ENCODE measurements at places on chromosomes 6 and 20.

- DNase-seq = no peak
Observed at GRCh38 chr6:125611573-125612344, 137.7 kb upstream of the HEY2 start.

- no peak for DNase-seq
Observed at GRCh38 chr6:118240878-118241528, 307.1 kb upstream of the PLN start.

DNA sequence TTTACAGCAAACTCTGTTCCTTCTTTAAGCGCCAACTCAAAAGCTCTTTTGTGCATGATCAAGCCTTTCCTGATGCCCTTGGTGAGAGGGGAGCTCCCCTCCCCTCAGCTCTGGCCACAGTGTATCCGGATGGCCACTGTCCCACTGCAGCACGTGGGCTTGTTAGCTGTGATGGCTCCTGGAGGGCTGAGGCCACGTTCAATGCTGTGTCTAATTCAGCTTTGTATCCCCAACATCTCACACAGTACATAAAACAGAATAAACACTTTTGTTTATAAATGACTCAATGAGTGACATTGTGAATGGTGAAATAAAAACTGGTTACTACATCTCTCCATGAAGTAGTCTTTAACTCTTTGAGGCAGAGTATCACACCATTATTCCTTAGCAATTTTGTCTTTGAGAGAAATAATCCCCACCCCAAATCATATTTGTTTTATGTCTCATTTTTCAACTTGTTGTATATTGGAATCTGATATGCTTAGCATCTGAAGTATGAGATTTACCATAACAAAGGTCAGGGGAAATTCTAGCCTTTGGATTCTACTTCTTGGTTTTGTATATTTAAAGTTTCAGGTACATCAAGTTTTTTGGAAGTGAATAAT is 44.5 kb downstream of the EDN1 start:
- DNase-seq = no peak

DNA sequence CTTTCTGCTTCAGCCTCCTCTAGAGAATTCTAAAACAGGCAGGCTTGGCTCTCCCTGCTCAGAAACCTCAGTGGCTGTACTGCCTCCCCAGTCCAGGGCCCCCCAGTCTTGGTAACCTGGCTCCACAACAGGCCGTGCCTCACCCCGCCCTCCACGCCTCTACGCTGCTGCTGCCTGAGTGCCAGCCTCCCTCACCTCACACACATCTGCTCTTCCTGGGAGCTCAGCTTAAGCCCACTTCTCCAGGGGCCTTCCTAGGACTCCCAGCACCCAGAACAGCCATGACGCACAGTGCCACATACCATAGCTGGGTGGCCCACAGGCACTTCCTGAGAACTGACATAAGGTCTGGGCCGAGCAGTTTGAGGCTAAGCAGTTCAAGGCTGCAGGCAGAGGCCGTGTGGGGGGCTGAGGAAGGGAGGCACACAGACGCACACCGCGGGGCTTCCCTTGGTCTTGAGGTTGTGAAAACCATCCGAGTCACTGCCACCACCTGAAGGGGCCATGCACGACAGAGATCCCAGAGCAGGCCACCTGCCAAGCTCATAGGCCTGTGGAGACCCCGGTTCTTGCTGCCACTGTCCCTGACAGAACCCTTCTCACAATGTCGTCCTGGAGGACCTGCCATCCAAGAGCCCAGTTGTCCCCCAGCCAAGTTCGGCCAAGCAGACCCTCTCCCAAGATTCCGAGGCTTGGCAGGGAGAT is 42.6 kb downstream of the DSTN start:
- DNase-seq = no peak

DNA sequence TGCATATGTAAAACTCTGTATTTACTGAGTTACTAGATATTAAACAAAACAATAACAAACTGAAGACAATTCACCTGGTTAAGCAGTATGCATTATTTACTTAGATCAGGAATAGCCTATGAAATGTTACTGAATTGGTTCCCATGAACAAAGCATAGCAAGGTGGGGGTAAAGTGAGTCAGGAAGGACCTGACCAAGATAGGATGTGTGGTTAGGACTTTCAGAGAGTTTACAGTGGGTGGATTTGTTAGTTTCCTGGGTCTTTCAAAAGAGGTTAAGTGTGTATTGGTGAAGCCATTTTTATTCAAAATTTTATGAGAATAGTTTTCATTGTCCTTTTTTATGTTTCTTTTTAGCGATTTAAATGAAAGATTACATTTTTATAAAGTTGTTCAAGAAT is 32.9 kb downstream of the TBPL1 start:
- no peak for DNase-seq

DNA sequence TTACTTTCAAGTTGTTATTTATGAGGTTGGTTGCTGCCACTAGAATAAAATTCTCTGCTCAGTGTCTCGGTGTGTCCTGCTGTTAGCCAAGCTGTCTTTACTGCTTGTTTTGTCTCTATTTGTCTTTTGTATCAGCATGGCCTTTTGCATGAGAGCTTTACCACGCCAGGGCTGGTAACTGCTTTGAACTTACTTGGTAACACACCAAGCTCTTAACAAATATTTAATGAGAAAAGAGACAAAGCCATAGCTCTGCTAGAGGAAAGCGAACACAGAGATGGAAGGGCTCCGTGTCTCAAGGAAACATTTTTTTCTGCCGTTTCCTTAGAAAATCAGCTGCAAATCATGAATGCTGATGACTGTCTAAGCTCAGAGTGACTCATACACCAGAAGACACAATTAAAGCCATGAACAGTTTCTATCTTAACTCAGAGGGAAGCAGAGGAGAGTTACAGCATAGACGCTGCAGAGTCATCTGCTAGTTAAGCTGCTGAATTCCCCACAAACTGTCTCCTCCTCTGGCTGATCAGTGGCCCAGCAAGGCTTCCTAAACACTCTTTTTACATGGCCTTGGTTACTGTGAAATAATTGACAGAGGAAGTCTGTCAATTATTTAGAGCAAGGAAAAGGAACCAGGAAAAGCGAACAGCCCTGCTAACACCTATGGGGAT is 44.8 kb downstream of the AGPAT4 start:
- no peak for DNase-seq

GRCh38 chr6:169659820-169660610 is 41.8 kb downstream of the WDR27 start:
- DNase-seq = no peak

DNA sequence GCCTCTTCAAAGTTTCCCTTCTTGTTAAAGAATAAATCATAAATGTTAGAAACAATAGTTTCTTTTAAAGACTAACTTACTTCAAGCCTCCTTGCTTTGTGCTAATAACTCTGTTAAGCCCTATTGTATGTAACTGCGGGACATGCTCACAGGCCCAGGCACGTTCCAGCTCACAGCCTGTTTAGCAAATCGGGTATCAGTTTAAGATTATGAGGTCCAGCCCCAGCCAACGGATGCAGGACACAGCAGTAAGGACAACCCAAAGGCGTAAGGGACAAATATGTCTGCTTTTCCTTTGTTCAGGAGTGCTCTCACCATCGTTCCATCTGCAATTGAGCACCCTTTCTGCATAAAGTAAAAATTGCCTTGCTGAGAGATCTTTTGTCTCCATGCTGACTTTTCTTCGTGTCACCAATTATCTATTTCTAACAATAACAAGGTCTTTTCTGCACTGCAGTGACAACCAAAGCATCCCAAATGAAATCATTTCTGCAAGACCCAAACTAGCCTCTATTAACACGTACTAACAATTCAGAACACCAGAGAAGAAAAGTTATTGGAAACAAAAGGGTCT is 1.4 kb downstream of the C6orf52 start:
- DNase-seq = no peak

DNA sequence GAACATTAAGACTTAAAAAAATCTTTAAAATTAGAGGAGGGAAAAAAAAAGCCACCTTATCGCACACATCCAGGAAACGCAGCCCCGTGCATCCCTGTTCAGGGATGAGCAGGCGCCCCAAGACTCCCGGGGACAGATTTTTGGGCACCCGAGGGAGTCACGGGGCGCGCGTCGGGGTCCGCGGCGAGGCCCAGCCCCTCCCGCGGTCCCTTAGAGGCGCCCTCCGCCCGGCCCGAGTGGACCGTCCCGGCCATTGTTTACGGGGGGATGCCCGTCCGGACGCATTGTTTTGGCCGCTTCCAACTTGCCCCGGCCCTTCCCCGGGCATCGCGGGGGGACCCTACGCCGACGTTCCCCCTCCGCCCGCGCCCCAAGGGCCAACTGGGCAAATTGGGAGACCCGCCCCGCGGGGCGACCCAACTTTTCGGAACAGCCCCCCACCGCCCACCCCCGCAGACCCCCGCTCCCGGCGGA is 610 bp downstream of the ZNF217 start:
- peak; percentile 34 for DNase-seq

DNA sequence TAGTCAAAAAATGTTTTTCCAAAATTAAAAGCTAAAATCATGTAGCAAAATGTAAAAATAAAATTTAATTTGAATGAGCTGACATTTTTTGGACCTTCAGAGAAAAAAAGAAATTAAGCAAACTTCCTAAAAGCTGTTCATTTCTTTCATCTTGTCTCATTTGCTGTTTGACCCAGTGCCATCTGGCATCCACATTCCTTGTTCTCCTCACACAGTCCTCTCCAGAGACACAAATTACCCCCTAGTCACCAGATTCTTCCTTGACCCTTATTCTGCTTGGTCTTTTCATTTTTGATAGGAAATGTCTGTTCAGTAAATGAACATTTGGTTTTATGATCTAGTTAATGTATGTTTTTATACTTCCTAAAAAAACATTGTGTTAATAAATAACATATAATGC is 55.2 kb downstream of the HDDC2 start:
- DNase-seq = no peak

- DNase-seq = no peak
Observed at GRCh38 chr6:106451439-106451838, 90.9 kb downstream of the CRYBG1 start.

GRCh38 chr6:113489952-113490746 is 367.0 kb upstream of the MARCKS start:
- DNase-seq = no peak

- no peak for DNase-seq
Observed at GRCh38 chr20:31815408-31816188, 3.6 kb upstream of the MYLK2 start.

DNA sequence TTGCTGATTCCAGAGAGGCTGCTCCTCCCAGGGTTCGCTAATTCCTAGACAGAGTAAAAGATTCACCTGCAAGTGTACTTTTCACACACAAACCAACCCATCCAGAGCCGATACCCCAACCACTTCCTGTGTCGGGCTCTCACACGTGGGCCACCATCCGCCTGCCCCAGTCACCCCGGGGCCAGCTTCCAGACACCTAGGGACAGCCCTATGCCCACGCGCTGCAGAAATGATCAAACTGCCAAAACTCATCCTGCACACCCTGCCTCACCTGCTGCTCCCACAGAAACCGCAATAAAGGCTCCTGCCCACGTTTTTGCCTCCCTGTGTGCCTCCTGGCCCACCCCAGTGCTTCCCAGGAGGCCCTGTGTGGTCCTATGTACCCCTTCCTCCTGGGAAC is 59.5 kb downstream of the PSMG4 start:
- DNase-seq = no peak

GRCh38 chr6:124983383-124984083 is 21.3 kb downstream of the RNF217 start:
- no peak for DNase-seq

GRCh38 chr6:139820210-139820609 is 445.8 kb upstream of the CITED2 start:
- no peak for DNase-seq

DNA sequence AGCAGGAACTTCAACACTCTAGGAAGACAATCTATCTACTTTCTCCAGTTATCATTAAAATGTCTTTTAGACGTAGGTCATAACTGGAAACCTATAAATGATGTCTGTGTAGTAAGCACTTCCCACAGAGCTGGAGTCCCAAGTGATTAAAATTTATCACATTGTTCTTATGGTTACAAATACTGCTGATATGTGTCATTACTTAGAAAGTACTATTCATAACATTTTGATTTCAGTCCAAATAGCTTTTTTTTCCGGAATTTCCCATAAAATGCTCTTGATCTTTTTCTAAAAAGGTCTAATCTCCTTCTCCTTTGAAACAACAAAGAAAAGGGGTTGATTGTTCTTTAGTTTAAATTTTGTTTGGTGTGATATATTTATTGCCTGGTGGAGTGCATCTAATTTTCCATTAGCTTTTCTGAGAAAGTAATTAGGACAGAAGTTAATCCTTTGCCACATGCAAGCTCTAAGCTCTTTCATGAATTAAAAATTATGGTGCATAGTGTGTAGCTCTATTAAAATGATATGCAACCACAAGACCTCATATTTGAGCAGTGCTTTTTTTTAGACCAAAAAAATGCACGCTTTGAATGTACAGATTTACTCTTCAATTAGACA is 132.7 kb upstream of the TCF21 start:
- no peak for DNase-seq

GRCh38 chr6:109015176-109015575 is 79.5 kb downstream of the SESN1 start:
- DNase-seq = no peak

DNA sequence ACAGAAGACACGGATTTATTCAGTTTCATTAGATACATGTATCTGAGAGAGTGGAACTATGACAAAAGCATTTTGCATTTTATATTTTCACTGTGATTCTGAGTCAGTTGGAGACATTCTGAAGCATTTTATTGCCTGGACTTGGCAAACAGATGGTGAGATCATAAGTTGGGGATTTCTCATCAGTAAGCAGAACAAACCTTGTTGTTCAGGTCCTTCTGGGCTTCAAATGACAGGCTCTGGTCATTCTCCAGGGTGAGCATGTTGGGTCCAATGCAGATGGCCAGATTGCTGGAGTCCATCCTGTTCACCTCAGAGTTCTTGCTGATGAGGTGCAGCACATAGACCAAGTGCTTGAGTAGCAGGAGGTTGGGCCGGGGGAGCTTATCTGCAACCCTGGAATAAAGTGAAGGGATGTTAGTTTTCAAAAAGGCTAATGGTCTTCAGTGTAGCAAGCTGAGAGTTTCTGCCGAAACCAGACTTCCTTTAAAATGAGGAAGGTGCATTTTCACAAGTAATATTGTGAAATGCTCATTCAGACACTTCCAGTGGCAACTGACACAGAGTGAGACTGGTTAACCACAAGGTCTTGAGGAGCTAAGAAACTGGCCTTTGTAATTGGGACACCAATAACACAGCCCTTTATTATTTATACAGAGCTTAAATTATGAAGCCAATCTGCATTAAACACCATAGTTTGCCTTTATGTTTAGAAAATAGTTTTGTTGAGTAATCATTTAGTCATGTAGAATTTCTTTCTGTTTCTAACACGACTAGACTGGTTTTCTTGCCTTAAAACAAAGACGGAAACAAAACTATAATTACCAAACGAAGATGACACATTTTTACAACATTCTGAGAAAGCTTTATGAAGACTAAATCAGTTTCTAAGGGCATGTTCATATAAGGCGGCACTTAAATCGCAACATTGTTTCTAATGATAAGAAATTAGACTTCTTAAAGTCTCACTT is 5.6 kb downstream of the TAGAP start:
- DNase-seq = peak; percentile 78

DNA sequence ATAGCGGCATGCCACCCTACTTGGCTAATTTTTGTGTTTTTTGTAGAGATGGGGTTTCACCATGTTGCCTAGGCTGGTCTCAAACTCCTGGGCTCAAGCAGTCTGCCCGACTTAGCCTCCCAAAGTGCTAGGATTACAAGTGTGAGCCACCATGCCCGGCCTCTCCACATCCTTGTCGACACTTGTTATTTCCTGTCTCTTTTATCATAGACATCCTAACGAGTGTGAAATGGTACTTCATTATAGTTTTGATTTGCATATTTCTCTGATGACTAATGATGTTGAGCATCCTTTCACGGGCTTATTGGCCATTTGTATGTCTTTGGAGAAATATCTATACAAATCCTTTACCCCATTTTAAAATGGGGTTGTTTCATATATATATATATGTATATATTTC is 39.0 kb upstream of the ASXL1 start:
- no peak for DNase-seq

All from MM.1S (cell line).